B cell (primary cell): ENCODE measurements at places on chromosomes 4 and X. TPM values are rescaled to one million over a fixed set of nuclear protein-coding genes. Genes with fewer than 3 reads are reported as not detected.

DNA sequence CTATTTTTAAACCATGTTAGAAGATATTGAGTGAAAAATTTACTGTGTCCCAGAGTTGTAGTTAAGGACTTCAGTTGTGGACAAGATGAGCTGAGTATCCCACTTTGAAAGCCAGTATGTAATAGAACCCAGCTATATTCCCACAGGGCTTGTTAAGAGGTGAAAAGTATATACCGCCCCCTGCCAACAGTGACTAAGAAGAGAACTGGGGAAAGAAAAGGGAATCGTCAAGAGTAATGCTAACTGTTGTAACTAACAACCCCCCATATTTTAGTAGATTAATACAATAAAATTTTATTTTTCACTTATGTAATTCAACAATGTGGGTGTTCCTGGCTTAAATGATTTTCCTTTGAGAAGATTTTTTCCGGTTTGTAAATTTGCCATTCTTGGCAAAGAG lies 250.4 kb upstream of the GIMD1 start:
- no peak for DNase-seq

ARHGEF6 gene
- 43.4 and 45.6 TPM in 2 replicates for total RNA-seq

DNA sequence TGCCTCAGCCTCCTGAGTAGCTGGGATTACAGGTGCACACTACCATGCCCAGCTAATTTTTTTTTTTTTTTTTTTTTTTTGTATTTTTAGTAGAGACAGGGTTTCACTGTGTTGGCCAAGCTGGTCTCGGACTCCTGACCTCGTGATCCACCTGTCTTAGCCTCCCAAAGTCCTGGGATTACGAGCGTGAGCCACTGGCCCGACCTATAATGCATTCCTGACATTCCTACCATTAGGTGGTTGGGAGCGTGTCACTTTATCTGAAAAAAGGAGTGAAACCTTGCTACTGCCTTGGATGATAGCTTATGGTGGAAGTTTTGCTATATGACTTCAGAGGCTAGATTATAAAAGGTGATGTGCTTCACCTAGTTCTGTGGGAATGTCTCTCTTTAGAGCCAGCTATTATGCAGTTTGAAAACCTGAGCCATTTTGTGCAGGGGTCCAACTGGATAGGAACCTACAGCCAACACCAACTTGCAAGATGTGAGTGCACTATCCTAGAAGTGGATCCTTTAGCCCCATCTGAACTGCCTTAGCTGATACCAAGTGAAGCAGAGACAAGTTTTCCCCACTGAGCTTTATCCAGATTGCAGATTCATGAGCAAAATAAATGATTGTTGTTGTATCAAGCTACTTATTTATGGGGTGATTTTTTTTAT lies 29.8 kb upstream of the EMCN start:
- DNase-seq: no peak

DNA sequence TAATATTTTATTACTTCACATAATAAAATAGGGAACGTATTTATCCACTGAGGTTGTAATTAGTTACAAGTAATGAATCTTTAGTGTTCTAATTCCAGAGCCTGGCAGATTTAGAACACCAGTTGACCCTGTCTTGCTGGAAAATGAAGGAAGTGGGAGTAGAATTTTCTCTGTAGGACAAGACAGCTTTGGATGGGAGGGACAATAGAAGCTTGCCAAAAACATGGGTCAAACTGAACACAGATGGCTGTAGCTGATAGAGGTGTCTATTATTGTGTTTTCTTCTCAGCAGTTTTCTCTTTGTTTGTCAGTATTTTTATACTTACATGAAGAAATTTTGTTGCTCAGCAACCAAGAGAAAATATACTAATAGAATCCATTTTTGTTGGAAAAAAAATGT lies 20.2 kb downstream of the FAT4 start:
- DNase-seq: no peak

NEXMIF gene
- total RNA-seq: 2.3 and 2.5 TPM in 2 replicates

DNA sequence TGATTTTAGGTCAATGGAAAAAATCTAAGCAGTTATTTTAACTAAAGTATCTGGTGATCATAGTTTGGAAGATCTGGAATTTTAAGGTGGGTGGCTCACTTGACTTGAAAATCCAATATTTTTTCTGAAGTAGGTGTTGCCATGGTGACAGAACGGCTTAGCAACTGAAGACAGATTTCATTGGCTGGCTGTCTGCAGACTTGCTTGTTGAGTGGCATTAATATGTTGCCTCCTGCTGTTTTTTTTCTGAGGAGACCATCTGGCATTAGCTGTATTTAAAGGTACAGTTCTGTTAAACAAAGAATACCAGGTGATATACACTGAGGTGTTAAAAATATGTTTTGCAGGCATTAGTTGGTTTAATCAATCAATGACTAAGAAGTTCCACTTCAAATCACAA lies 19.8 kb downstream of the CPE start:
- peak; percentile 29 for DNase-seq

LUZP4 gene
- total RNA-seq: not detected in 2 replicates

DNA sequence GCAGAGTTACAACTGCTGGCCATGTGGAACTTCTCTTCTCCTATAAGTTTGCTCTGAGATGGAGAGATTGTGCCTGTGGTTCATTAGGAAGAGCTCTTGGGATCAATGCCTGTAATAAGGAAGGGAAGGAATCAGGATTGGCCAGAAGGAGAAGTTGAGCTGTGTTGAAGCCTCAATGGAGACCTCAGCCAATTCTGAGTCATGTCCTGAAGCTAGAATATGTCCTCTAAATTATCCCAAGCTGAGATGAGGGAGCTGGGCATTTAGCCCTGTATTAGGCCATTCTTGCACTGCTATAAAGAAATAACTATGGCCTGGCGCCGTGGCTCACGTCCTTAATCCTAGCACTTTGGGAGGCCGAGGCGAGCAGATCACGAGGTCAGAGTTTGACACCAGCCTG lies 85.4 kb upstream of the DHX15 start:
- no peak for DNase-seq

- DNase-seq: no peak
Measured at GRCh38 chrX:39096599-39096998, 295.3 kb downstream of the MID1IP1 start.

DNA sequence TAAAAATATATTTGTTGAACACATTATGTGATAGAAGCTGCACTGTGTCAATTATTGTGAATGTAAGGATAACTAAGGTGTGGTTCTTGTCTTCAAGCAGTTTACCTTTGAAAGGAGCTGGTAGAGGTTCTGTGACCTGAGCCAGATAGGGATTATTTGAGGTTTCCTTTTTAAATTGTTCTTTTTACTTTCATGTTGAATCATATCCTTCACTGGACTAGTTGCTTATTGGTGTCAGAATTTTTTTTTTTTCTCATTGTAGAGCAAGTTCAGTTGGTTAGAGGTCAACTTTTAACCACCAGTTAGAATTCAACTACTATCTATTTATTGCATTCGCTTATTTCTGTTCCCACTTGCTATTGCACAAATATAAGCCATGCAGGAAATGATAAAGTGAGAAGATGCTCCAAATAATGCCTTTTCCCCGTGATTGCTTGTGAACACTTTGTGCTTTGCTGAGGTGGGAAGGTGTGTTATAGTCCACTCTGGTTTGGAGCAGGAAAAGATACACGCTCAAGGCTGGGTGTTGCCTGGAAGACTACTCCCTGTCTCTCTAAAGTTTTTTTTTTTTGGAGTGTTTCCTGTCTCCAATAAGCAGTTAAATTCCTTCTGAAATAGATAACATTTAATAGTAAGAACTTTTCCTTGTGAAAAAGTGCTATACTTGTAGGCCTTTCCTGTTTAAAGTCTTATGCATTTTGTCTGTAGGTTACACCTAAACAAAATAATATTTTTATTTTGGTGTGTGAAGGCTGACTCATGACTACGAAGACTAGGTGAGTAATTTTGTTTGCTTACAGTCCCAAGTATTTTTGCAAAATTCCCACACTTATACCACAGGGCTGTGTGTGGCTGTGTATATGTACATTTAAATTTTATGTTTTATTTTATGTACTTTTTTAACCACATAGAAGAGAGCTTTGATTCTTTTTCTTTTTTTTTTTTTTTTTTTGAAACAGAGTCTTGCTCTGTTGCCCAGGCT lies 83.8 kb upstream of the LCORL start:
- no peak for DNase-seq

GRCh38 chr4:20773144-20773997 lies 73.1 kb downstream of the PACRGL start:
- DNase-seq: no peak

DNA sequence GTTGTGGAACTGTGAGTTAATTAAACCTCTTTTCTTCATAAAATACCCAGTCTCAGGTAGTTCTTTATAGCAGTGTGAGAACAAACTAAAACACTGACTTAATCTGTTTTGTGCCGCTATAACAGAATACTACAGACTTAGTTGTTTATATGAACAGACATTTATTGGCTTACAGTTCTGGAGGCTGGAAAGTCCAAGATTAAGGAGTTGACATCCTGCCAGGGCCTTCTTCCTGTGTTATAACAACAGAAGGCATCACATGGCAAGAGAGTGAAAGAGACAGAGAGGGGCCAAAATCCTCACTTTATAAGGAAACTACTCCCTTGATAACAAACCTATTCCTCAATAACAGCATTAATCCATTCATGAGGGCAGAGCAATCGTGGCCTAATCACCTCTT lies 42.5 kb upstream of the KCNIP4 start:
- no peak for DNase-seq

DNA sequence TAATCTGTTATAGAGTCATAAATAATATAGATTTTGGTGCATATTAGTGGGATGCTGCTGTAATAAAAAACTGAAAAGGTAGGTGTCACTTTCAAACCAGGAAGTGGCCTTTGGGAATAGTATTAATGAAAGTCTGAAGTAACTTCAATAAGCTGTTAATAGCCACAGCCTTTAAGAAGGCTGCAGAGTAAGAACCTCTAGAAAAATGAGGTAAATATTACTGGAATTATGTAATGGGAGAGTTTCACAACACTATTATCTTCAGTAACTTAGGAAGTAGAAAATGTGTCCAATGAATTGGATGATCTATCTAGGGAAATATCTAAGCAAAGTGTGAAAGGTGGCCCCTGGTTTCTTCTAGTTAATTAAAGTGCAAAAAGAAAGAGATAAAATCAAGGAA lies 104.7 kb downstream of the NCAPG start:
- no peak for DNase-seq

PWWP3B gene
- not detected in 2 replicates for total RNA-seq

DNA sequence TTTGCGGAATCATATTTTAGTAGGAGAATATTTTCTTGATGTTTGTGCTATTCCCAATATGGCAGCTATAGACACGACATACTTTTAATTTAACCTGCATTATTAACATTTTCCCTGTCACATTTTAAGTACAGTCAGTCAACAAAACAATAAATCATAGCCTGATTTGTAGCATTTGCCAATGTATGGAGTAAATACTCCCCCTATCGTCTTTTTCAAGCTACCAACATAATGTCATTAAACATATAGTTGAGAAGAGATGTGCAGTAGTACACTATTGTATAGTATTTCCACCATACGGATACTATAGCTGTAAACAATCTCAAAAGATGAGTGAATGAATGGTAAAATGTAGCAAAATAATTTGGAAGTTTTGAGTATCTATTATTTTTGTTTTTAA lies 303.7 kb upstream of the MAGEB2 start:
- no peak for DNase-seq

DNA sequence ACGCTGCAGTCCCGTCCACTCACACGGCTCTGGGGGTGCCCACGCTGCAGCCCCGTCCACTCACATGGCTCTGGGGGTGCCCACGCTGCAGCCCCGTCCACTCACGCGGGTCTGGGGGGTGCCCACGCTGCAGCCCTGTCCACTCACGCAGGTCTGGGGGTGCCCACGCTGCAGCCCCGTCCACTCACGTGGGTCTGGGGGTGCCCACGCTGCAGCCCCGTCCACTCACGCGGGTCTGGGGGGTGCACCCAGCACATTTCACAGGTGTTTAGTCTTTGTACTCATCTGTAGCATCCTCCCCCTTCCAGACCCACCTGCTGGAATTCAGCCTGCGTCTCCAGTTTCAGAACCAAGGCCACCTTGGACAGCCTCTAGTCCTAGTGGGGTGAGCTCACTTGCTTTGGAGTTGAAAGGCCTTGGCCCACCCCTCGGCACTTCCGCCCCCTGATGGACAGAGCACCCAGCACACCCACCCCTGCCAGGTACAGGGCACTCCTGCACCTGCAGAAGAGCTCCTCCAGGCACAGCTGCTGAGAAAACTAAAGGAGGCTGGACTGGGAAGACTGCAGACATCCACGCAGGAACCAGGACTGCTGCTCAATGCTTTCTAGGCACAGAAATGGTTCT lies 73.0 kb downstream of the ABLIM2 start:
- no peak for DNase-seq

GRCh38 chr4:52627876-52628275 lies 31.2 kb downstream of the USP46 start:
- no peak for DNase-seq

TRAM1L1 gene
- total RNA-seq: not detected in 2 replicates

TASL gene
- 25.4 and 27.0 TPM in 2 replicates for total RNA-seq

- DNase-seq: peak; percentile 9
Measured at GRCh38 chr4:184896868-184897715, 71.3 kb upstream of the ACSL1 start.

DNA sequence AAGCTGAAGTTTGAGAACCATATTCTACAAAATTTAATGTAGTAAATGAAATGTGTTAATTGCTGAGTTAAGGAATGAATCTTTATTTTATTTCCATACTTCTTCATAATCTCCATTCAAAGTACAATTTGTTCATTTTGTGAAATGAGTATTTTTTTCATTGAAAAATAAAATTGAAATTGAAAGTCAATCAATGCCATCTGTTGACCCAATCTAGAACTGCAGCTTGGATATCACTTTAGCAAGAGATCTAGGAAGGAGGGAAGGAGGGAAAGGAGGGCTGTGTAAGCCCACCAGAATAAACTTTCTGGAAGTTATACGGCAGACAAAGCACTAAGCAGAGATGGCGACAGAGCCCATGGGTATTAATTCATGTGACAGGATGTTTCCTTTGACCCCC lies 128.4 kb downstream of the ZMAT1 start:
- peak; percentile 9 for DNase-seq

EFHC2 gene
- total RNA-seq: 0.17 and 0.47 TPM in 2 replicates

DNA sequence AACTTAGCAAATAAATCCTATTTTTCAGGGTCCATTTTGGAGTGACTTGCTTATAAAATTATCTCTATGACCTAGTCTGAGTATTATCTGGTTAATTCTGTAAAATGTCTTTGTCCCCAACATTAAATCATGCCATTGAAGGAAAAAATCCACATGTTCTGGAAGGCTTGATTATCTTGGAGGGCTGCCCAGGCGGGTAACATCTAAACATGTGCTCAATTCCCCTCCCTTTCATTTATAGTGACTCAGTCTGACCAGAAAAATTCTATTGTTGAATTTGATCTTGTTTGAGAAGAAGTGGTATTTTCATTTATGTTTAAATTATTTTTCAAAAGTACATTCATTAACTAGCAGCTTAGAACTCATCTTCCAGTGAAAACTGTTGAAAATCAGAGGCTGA lies 55.4 kb upstream of the SLC10A7 start:
- DNase-seq: no peak

GRCh38 chr4:88511236-88511635 lies 12.3 kb downstream of the PYURF start:
- no peak for DNase-seq

DNA sequence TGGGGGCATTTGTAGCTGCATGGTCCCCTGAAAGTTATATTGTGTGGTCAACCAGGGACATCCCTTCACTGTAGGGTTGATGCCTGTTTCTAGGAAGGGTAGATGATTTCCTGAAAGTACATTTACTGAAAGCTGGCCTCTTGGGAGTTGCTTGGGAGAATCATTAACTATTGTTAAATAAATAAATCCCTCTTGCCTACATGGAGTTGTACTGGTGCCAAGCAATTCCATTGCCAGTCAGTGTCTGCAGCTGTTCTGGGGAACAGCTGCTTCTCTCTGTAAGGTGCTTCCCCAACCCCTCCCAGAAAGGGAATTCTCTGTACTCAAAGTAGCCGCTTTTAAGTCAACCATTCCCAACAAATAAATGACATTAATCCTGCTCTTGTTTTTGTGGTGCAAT lies 51.1 kb downstream of the C4orf51 start:
- no peak for DNase-seq

MXRA5 gene
- total RNA-seq: not detected in 2 replicates

SUPT20HL1 gene
- total RNA-seq: not detected in 2 replicates
